Keratinocyte (primary cell): ENCODE measurements at places on chromosomes 5 and 9. TPM values are rescaled to one million over a fixed set of nuclear protein-coding genes. Genes with fewer than 3 reads are reported as not detected.

- no peak for DNase-seq
- H3K36me3 ChIP-seq = no peaks in the 10 kb centered on the region
- no peaks in the 10 kb centered on the region for H3K27me3 ChIP-seq
- H3K4me3 ChIP-seq = no peak overlapping the region
- no peaks in the 10 kb centered on the region for H3K4me1 ChIP-seq
These were observed 183.0 kb upstream of the FTMT start for GRCh38 chr5:121668635-121669034.

- peak overlapping the region; percentile 80 for H3K27ac ChIP-seq
- no peaks in the 10 kb centered on the region for H3K27me3 ChIP-seq
- H3K4me3 ChIP-seq = peak overlapping the region; percentile 47
- no peaks in the 10 kb centered on the region for H3K36me3 ChIP-seq
- DNase-seq = peak; percentile 77
These were observed 501.5 kb downstream of the SPATA31D1 start for GRCh38 chr9:82490019-82490499.

S1PR3 gene
- polyA plus RNA-seq = 4.1 to 5.3 TPM (median 4.6 TPM) in 3 replicates

CMYA5 gene
- polyA plus RNA-seq = 0.10 to 0.39 TPM (median 0.25 TPM) in 3 replicates
